BJ (cell line): ENCODE measurements at places on chromosomes 5 and 9.

- no peak for DNase-seq
These were observed 152.6 kb downstream of the CDH18 start for GRCh38 chr5:19835442-19835841.

GRCh38 chr5:160280384-160281095 lies 31.8 kb downstream of the CCNJL start:
- DNase-seq = no peak

DNA sequence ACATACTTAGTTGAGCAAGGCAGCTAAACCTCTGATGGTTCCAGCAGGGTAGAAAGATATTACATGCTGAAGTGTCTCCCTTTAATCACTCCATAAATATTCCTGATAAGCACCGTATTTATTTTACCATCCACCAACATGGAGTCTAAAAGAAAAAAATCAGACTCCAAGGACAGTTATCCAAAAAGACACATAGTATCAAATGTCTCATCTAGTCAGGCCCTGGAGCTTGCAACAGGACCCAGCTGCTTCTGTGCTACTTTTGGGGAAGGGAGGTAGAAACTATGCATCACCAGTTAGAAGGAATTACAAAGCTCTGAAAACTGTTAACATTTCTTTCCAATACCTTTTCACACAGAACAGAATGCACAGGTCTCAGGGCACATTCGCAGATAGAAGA lies 88.1 kb downstream of the S1PR3 start:
- no peak for DNase-seq

GRCh38 chr5:14183187-14183939 lies 40.2 kb downstream of the TRIO start:
- no peak for DNase-seq

DNA sequence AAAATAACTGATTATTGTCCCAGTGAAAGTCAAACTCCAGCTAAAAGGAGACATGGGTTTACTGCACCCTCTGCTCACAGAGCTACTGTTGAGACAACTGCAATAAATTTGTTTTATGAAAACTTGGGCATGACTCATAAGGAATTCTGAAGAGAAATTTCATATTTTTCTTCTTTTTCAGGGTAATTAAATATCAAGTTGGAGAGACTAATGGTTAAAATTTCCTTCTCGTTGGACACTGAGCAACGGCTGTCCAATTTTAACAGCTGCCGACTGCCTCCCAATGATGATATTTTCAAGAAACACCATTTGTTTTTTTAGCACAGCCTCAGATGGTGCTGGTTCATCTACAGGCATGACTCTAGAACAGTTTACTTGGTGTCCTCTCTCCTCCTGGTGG lies 259.2 kb upstream of the RGMB start:
- DNase-seq = no peak

- DNase-seq = no peak
These were observed 9.3 kb downstream of the CCNI2 start for GRCh38 chr5:132756542-132756941.

GRCh38 chr5:148855249-148856008 lies 29.0 kb downstream of the ADRB2 start:
- no peak for DNase-seq

GRCh38 chr9:37968228-37968701 lies 64.3 kb upstream of the SLC25A51 start:
- DNase-seq = no peak

DNA sequence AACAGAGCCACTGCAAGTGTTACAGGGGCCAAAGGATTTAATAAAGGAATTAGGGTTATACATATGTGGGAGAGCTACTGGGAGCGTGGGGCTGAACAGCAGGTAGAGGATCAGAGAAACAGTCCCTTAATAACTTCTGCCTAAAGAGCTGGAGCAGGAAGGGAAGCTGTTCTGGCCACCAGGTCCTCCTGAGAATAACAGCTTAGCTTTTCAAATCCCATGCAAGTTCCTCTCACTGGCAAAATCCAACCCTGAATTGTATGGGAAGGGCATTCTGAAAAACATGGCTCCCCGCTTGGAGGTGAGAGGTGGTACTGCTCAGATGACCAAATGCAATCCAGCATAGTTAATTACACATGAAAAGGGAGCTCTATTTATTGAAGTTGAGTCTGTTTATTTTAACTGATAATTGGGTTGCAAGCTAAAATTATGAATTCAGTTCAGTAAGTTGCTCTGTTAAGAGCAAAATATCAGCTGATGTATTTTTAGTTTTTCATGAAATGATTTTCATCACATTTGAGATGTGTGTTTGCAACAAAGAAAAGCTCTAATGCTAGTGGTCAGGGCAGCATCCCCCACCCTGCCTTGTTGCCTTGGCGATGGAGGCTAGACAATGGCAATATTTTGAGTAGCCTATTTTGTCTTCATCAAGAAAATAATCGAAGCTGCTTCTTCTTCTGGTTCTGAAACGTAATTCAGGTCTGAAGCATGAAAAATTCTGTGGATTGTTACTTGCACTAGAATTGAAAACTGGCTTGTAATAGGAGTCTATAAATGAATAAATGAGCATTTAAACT lies 58.4 kb upstream of the SH3GL2 start:
- no peak for DNase-seq

GRCh38 chr5:163759000-163759704 lies 253.7 kb downstream of the MAT2B start:
- no peak for DNase-seq

DNA sequence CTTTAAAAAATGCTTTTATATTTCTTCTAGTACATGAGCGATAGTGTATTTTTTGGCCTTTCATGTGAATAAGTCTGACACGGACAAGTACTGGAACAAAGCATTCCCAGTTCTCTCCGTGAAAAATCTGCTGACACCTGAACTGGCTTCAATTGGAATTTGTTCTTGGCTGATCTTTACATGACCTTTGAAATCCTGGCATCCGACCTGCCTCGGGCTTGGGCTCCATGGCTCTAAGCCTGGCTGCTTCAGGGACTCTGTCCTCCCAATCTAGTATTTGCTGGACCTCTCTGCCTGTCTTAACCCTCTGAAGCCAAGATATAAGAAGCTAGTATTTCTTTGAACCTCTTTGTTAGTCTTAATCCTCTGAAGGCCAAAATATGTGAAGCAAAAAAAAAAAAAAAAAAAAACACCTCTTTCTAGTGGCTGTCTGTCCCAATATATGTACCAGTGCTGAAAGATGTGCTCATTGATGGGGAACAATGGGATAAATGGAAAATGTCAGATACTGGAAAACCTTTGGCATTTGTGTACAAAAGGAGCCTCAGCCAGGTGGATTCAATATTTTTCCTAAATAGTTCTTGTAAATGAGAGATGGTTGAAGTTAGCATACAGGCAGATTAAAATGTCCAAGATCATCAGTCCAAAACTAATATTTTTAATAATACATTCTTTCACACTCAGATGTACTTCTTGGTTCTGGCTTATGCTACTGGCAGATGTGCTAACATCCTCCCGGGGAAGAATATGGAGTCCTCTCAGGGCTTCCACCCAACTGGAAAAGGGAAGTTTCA lies 470.6 kb downstream of the TUSC1 start:
- no peak for DNase-seq

GRCh38 chr9:119167876-119168275 lies 201.4 kb downstream of the BRINP1 start:
- DNase-seq = no peak

DNA sequence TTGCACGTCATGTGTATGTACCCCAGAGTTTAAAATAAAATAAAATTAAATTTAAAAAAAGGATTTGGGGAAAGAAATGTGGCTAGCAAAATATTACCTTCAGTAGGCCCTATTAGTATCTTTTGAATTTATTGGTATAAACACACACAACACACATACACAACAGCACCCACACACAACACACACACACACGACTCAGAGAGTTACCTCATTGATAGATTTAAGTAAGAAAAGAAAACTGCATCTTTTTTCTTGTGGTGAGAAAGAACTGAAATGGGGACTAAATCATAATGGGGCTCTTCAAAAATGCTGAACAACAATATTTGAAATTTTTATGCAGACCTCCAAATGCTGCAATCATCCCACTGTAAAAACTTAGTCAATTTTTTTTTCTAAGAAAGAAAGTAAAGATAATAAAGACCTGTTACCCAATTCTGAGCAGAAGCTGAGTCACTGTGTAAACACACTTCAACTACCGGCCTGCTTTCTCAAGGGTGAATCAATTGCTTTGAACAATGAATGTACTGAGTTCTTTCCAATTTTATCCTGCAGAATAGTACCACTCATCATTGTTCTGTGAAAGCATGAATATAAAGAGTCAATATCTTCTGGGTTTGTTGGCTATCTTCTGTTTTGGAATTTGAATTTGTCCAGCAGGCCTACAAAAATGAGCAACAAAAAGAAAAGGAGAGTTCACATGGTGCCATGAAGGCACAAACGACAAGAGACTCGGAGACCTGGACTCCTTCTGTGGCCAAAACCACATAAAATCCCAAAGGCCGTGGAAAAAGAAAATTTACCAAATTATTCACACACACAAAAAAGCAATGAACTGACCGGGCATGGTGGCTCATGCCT lies 57.9 kb upstream of the CCNG1 start:
- no peak for DNase-seq

DNA sequence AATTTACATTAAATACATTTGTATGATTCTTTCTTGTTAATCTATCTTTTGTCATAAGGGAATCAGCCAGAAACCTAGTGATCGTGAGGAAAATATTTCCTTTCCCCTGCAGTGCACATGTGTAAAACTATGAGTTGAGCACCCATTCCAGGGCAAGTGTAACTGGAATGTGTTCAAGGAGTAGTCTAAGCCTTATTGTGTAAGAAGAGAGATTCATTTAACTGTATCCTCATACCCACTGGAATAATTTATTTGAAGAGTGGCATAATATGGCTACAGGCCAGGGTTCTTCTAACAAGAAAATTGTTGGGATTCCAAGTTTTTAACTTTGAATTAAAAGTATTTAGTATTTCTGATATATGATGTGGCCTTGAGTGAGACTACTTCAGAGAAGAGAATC lies 1692.7 kb downstream of the EFNA5 start:
- no peak for DNase-seq

GRCh38 chr5:17434982-17435381 lies 63.0 kb upstream of the TAF11L2 start:
- no peak for DNase-seq

DNA sequence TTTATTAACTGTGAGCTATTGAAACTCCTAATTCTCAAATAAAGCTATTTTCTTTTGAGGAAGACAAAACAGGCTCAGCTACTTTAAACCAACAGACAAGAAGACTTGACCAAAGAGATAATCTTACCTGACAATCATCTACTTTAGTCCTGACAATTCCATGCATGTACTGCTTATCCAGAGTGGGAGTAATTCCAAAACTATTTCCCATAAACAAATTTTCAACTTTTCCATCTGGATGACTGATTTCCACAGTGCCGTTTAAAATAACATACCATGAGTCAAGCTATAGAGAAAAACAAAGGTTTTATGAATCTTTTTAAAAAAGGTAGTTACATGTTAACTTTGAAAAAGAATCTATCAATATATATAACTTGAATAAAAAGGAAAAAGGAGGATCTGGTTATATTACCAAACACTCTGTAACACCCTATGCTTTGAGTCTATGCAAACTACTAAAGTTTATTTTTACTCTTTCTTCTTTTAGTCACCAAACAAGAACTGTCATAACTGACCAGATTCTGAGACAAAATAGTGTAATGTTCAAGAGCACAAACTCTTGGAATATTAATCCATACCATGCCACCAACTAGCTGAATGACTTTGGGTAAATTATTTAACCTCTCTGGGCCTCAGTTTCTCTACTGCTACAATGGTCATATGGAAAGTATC lies 129.7 kb downstream of the RAPGEF6 start:
- DNase-seq = no peak

GRCh38 chr5:1709171-1709803 lies 90.3 kb downstream of the MRPL36 start:
- no peak for DNase-seq

GRCh38 chr5:138732466-138732865 lies 20.8 kb upstream of the CTNNA1 start:
- DNase-seq = no peak

- DNase-seq = no peak
These were observed 18.1 kb downstream of the IRF1 start for GRCh38 chr5:132472431-132472830.

DNA sequence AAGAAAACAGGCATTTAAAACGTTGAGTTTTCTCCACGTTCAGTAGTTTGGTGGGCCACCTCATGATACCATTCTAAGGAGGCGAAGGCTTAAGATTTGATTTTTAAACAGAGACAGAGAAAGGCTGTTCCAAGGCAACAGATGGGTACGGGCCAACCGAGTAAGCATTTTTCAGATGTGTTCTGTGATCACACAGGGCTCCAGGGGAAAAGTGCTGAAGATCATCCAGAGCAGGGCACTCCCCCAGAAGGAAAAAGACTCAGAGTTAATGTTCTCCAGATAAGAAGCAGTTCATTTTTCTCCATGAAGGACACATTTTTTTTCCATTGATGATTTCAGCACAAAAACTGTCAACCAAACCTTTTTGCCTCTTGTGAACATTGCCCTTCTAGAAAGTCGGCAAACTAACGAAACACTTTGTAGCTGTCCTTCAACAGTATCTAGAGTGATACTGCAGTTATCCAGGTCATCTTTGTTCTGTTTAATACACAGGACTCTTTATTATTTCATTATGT lies 138.7 kb downstream of the ALDH1A1 start:
- DNase-seq = no peak

- DNase-seq = no peak
These were observed 109.2 kb downstream of the ANXA2R start for GRCh38 chr5:42930934-42931333.

- DNase-seq = no peak
These were observed 4.3 kb downstream of the SPATA31E1 start for GRCh38 chr9:87886933-87887505.

- no peak for DNase-seq
These were observed 14.1 kb downstream of the ADRB2 start for GRCh38 chr5:148840531-148840930.

DNA sequence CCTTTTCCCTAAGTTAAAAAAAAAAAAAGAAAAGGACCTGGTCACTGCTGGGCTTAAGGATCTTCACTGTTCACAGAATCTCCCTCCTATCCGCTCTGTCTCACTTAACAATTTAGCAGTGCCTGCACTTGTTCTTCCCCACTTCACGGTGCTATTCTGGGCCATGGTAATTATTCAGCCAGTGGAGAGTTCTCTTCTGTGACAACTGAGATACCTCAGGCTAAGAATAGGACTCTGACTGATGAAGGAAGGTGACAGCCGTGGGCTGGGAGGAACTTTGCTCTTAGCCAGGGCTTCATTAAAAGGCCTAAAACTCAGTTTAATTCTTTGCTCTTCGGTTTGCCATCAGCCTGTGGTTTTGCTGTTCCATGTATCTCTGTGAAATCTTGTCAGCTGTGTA lies 51.9 kb upstream of the ENTREP1 start:
- DNase-seq = no peak

DNA sequence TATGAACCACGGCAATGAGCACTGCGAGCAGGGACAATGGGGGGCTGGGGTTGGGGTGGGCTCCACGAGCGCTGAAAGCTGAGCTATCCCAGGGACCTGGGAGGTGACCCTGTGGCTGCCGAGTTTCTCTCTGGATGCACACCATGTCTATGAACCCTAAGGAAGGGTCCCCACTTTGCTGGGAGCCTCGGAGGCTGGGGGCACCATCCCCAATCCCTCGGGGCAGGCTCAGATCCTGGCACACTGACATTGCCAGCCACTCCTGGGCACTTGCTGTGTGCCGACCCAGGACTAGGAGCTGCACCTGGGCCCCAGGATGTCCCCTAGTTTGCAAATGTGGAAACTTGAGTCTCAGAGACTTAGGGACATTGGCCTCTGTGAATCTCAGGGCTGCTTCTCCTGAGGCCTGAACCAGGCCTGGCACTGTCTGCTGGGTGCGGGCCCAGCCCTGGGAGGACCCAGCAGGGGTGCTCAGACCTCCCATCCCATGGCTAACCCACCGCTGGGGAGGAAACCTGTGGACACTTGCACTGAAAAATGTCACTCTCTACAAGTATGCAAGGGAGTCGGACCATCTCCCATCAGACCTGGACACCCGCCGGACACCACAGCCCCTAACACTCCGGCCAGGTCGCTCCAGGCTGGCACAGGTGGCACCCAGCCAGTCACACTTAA lies 13.0 kb upstream of the CAMSAP1 start:
- DNase-seq = no peak
